ENCODE measurements at places on chromosomes 5 and 9.

DNA sequence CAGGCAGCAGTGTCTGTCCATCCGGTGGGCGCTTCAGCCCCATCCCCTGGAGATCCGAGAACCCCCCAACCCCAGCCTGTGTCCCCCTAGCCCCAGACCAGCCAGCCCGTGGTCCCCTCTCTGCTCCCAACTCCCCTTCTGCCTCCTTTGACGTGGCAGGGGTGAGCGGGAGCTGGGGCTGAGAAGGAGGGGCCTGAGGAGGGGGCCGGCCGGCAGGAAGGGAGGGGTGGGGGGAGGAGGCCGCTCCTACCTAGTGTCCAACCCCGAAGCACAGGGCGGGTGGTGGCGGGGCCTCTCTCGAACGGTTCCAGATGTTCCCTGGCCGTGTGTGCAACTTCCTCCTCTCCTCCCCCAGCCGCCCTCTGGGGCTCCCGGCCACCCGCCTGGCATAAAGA is 31.0 kb downstream of the GOLGA2 start:
- peak; percentile 85 for ATAC-seq

DNA sequence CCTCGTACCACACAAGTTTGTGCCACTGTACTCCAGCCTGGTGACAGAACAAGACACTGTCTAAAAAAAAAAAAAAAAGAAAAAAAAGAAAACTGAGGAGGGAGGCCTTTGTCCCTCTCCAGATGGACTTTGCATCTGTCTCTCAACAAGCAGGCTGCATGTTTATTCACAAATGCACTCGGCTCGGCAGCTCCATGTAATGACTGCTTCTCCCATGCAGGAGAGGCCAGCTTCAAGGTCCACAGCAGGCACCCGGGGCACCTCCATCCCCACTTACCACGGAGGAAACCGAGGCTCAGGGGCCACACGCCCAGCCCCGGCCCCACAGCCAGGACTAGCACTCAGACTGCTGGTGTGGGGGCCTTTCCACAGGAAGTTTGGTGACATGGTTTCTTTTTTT is 13.1 kb upstream of the NCS1 start:
- ATAC-seq = no peak

GRCh38 chr5:169970911-169971765 is 9.2 kb downstream of the INSYN2B start:
- no peak for ATAC-seq

DNA sequence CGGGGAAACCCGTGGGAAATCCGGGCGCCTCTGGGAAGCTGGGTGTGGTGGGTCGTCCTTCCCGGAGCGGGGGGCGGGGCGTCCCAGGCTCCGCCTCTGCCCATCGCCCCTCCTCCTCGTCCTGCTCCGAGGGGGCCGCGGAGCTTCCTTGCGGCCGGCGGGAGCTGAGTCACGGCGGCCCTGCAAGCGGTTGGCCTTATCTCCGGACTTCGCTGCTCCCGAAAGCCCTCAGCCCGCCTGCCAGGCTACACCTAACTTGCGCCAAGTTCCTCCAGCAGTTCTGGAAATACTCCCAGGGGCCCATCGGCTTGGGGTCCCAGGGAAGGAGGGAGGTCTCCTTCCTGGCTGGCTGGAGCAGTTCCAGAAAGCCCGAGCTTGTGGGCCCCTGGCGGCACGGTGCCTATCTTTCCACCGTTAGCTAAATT is 54.1 kb upstream of the CDKN2AIPNL start:
- ATAC-seq = peak; percentile 80

DNA sequence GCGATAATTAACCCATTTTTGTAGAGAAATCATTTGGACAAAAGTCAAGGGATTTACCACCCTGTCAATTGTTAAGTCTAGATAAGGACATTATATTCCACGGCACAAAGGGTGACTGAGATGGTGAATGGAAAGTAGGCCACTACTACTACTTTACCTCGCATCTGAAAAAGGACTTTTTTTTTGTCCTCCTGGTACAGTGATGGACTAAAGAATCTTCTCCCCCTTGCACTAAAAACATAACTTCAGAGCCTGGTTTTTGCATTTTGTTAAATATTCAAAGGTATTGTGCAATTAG is 147.5 kb downstream of the EBF1 start:
- ATAC-seq = no peak

GRCh38 chr5:154254896-154255295 is 64.4 kb downstream of the GALNT10 start:
- ATAC-seq = no peak

GRCh38 chr9:120713257-120714087 is 798 bp downstream of the MEGF9 start:
- ATAC-seq = no peak

GRCh38 chr5:149228618-149229297 is 42.9 kb upstream of the AFAP1L1 start:
- ATAC-seq = peak; percentile 96

- ATAC-seq = no peak
Observed at GRCh38 chr5:149878371-149878770, 66.2 kb downstream of the PDE6A start.

DNA sequence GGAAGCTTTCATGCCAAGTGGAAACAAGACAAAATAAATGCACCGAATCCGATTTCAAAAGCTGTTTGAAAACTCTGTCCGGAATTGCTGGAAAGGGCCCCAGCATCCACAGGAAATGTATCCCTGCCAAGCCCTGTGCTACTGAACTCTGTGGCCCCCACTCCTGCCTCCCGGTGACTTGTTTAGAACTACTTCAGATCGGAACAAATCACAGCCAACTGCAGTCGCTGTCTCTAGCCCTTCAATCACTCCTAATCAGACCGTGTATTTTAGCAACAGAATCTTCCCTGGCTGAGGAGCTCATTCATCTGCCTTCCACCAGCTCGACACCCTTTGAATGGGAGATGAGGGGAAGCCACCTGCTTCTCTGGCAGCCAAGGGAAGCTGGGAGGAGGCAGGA is 94.1 kb downstream of the KCNIP1 start:
- no peak for ATAC-seq

- no peak for ATAC-seq
Observed at GRCh38 chr9:34211395-34211794, 32.6 kb downstream of the UBAP1 start.

DNA sequence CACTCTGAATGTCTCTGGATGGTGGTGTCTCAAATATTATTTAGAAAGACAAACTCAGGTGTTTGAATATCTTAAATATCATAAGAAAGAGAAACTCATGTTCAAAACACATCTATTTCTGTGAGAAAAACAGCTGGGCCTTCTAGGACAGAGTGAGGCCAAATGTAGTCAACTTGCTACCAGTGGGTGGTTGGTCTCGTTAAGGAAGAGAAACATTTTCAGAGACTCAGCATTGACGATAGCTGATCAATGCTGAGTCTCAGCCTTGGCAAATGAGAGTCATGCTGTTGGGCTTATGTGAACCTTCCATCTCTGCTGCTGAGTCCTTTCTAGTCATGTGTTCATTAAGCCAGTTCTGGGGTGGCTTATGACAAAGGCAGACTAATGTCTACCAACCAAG is 418.0 kb downstream of the CETN3 start:
- ATAC-seq = no peak

GRCh38 chr5:149935431-149935901 is 9.1 kb downstream of the PDE6A start:
- ATAC-seq = no peak

DNA sequence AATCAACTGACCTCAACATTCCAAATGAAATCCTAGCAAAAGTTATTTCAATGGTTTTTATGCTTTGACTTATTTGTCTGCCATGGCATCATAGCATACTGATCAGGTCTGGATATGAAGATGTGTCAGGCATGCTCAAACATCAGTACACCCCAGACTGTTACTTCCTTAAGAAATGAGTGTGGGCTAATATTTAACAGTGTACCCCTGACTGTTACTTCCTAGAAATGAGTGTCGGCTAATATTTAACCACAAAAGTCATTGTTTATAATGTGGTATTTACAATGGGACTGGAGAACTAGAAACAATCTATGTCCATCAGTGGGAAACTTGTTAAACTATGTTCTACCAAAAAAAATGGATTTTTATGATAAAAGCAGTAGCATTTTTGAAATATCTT is 38.1 kb upstream of the HNRNPA0 start:
- ATAC-seq = no peak

DNA sequence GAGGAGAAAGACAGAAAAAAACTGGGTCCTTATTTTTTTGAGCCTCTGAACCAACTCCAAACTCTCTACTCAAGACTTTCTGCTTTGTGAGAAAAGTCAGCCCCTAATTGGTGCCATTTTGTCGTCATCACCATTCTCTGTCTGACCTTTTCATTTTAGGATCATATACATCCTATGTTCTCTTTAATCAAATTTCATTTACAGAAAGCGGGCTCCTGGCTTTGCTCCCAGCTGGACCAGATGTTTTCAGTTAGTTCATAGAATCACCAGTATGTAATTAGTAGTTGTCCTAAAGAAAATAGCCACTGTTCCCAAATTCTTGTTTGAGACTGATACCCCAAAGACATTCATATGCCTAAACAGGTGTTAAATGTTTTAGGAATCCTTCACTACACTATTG is 28.6 kb upstream of the SLCO4C1 start:
- no peak for ATAC-seq

DNA sequence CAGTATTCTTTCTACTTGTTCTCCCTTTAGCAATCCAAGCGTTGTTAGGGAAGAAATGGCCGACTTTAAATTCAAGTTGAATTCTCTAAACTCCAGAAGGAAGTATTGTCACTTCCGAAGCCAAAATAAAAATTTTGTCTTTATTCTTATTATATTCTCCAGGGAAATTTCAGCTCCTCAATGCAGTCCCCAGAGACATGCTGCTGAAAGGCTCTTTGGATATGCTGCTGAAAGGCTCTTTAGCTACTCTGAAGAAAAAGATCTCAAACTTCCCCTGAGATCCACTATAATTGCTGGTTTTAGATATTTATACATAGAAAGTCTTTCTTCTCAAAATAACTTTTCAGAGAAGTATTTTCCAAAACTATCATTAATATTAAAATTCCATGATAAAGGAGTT is 92.3 kb upstream of the PARP8 start:
- no peak for ATAC-seq

All from gastroesophageal sphincter (tissue), 4 donors.